ENCODE measurements at places on chromosomes 6 and 20.

DNA sequence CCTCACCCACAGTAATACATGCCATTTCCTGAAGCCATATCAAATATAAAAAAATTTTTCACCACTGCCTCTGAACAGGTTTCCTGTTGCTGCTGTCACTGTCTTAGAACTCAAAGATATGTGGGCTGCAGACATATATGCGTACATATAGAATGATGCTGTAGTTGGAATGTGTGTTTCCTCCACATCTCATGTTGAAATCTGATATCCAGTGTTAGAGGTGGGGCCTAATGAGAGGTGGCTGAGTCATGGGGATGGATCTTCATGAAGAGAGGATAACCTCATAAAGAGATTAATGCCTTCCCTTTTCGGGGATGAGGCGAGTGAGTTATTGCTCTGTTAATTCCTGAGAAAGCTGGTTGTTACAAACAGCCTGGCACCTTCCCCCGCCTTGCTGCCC lies 7.7 kb upstream of the SCP2D1 start:
- DNase-seq: no peak

DNA sequence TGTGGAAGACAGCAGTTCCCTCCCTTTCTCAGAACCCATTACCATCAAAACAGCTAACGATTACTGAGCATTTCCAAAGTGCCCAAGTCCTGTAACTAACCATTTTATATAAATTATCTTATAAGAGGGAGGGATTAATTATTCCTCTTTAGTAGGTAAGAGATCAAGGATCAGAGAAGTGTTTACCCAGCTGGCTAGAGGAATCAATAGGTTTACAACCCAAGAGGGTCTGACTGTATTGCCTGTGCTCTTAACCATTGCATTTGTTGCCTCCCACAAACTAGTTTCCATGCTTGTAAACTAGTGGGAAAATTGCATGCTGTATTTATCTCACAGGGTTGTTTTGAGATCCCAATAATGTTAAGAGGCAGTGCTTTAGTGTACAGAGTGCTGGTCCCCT lies 3.7 kb upstream of the DBNDD2 start:
- DNase-seq: no peak

- DNase-seq: no peak
Measured at GRCh38 chr6:53192682-53193188, 44.1 kb upstream of the GCM1 start.

DNA sequence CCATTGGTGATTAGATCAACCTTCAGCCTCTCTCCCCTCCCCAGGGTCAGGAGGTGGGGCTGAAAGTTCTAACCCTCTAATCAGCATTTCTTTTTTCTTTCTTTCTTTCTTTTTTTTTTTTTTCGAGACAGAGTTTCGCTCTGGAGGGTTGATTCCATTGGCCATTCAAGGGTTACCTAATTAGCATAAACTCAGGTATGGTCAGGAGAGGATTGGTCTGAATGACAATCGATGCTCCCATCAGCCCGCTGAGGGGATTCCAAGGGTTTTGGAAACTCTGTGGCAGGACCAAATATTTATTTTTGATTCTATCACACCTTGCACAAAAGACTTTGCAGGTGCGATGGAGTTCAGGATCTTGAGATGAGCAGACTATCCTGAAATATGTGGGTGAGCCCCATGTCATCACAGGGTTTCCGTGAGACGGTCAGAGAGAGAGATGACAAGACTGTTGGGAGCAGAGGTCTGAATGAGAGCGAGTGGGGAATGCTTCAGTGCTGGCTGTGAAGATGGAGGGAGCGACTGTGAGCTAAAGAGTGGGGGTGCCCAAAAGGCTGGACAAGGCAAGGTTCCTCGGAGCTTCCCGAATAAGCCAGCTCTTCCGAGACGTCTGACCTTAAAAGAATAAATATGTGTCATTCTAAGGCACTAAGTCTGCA lies 107.1 kb downstream of the BMP7 start:
- DNase-seq: no peak

DNA sequence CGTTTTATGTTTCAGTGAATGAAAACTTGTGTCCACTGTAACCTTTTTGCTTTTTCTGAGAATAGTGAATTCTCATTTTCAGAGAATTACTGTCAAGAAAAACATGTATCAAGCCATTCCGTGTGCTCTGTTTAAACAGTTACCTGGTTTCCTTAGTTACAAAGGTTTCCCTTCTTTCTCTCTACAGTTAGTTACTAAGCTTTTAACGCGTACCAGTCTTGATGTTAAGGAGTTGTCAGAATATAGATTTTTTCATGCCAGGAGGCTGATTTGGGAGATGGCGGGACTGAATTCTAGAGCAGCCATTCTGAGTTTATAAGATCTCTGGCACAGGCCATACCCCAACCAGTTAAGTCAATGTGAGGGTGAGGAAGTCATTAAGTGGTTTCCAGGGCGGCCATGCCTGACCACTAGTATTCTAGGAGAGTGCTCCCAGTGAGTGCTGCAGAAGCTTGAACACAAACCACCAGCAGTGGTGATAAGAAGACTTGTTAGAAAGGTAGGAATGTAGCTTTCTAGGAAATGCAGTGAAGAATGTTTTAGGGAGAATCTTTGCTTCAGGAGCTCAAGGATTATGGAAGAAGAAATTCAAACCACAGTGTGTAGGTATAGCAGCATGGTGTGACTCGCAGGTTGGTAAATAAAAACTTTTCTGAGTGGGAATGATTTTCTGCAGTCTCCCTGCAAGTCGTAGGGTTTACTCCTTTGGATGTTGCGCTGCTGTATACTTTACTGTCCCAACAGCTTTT lies 112.9 kb downstream of the JARID2 start:
- DNase-seq: peak; percentile 33

GRCh38 chr6:34152042-34152524 lies 6.2 kb upstream of the GRM4 start:
- DNase-seq: no peak

DNA sequence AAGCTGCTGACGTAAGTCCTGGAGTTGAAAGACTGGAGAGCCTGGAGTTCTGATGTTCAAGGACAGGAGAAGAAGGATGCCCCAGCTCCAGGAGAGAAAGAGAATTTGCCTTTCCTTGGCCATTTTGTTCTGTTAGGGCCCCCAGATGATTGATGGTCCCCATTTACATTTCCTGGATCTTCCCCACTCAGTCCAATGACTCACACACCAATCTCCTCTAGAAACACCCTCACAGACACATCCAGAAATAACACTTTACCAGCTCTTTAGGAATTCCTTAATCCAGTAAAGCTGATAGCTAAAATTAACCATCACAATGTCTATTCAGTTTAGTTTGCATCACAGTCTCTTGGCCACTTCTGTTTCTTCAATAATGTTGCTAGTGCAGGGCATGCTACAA lies 260.2 kb upstream of the IRAK1BP1 start:
- DNase-seq: no peak

DNA sequence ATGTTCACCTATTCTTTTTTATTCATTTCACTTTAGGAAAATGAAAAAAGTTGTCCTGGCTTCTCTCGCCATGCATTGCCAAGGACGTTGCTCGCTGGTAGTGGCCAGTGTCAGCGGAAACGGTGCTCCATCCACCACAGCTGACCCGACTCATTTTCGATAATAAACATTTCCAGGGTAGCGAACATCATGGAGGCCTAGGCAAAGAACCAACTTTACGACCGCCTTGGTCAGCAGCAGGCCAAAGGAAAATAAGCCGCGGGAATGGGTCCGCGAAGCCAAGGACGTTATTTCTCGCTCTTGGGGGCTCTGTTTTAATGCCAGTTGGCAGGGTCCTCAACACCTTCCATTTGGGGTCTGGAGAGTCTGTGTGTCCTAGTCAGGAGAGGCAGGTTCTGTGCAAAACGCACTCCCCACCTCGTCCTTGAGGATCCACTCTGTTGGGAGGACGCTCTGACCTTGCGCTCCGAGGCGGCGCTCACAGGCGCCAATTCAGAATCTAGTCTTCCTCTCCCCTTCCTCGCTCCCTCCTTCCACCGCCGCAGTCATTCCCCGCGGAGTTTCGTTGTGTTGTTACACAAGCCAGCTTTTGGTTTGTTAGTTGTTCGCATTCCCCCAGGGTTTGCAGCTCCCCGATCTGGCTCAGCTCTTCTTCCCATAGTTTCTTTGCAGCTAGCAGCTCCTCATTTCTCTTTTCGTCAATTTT lies 4.1 kb upstream of the PAX1 start:
- no peak for DNase-seq

GRCh38 chr20:20992686-20993360 lies 113.3 kb downstream of the LINC00237 start:
- DNase-seq: no peak

- DNase-seq: peak; percentile 90
Measured at GRCh38 chr6:24919056-24919892, 16.5 kb downstream of the RIPOR2 start.

GRCh38 chr6:14265049-14266021 lies 147.8 kb downstream of the CD83 start:
- no peak for DNase-seq

DNA sequence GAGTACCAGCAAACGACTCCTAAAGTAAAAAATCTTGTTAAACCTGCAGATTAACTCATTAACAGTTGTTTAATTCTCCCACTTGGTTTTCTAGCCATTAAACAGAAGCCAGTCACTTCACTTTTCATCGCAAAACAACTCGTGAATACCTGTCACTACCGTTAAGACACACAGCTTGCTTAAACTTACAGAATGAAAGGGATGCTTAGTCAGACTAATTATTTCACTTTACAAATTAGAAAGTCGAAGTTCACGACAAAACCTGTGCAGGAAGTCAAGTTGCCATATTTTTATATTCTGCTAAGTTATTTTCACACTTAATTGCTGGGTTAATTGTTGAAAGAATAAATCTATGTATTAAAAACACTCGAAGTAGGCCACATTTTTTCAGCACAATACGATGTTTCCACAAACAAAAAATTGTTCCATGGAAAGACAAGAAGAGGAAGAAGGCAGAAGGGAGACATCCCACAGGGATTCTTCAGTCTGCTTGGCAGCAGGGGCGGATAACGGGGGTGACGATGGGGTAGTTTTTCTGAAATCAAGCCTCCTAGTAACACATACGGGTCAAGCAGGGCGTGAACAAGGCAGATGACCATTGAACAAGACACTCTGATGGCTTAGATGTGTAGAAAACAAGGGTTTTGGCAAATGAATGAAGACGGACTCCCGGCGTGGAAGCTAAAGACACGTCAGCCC lies 933 bp downstream of the SSR1 start:
- DNase-seq: peak; percentile 63

- DNase-seq: no peak
Measured at GRCh38 chr6:90249458-90249857, 47.2 kb downstream of the BACH2 start.

GRCh38 chr20:9602847-9603183 lies 88.4 kb downstream of the LAMP5 start:
- no peak for DNase-seq

DNA sequence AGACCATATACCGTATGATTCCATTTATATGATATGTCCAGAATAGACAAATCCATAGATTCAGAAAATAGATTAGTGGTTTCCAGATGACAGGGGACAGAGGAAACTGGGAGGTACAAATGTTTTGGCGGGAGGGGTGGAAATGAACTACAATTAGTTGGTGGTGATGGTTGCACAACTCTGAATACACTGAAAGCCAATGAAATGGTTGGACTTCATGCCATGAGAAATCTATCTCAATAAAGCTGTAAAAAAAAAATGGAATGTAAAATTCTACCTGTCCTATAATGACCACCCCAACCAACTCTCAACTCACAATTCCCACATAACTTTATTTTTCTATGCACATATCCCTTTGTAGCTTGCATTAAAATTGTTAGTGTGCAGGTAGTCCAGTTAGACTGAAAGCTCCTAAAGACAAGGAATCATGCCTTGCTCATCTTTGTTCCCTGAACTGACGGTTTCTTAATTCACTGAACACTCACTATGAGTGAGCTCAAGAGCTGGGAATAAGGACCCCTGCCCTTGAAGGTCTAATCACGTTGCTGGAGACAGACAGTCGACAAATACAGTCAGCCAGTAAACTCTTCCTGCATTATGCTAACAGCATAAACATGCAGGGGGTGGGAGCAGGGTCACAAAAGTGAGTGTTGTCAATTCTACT lies 1.4 kb downstream of the DCDC2 start:
- no peak for DNase-seq

DNA sequence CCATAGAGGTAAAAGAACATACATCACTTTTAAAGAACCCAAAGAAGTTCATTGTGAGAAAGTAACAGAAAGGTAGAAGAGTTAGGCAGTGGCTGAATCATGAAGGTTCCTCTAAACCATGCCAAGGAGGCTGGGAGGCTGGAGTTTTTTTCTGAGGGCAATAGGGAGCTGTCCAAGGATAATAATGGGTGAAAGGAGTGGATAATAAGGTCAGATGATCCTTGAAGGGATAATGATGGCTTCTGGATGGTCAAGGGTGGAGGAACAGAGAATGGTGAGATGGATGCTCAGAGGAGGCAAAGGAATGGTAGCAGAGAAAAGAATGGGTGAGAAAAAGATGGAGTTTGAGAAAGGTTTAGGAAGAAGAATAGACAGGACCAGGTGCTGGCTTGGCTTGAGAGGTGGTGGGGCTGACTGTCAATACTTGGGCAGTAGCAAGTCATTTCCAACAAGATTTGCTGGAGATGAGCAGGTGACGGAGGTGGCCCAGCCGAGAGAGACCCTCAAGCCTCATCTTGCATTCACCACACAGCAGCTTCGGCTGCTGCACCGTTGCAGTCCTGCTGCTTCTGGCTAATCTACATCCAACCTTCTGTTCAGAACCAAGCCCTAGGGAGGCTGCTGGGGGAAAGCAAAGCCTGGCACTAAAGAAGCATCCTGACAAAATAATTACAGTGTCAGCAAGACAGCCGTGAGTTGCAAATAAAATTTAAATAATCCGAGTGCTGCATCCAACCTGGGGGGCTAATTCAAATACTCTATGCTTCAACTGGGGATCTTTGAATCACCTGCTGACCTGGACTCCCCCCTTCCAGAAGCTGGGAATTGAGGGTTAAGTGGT lies 131.2 kb upstream of the KCNG1 start:
- no peak for DNase-seq

- DNase-seq: no peak
Measured at GRCh38 chr6:56538851-56539250, 103.8 kb downstream of the DST start.

DNA sequence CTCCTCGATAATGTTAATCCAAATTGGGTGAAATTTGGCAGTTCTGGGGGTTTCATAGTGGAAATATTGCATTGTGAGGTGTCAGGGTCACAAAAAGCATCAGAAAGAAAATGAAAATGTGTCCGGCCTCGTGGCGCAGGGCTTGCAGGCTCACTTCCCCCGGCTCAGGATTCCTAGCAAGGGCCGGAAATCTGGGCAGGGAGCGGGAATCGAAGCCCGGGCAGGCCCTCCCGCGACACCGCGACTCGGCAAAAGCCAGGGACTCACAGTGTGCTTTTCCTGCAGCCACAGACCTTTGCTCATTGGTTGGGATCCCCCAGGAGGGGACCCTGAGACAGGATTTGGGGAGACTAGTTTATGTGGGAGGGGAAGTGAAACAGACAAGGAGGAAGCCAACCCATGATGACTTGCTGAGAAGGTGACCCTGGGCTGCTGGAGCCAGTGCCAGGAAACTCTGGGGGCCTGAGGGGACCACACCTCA lies 847 bp upstream of the CD93 start:
- DNase-seq: no peak

DNA sequence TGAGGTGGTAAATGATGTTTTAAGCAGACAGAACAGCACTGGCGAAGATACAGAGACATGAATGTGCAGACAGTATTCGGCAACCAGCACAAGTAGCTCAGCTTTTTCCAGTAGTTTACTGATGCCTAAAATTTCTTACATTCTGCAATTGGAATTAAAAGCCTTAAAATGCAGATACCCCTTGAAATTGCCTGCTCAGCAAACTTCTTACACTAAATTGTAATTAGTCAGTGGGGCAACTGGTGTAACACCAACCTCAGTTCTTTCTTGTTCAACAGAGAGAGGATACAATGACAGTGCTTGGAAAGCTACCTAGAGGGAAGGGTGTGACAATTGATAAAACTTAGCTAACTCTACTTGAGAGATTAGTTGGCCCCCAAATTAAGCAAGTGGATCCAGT lies 121.1 kb upstream of the ENPP5 start:
- DNase-seq: no peak

Data from NAMALWA (cell line).